ENCODE measurements at places on chromosomes 3 and 15.

DNA sequence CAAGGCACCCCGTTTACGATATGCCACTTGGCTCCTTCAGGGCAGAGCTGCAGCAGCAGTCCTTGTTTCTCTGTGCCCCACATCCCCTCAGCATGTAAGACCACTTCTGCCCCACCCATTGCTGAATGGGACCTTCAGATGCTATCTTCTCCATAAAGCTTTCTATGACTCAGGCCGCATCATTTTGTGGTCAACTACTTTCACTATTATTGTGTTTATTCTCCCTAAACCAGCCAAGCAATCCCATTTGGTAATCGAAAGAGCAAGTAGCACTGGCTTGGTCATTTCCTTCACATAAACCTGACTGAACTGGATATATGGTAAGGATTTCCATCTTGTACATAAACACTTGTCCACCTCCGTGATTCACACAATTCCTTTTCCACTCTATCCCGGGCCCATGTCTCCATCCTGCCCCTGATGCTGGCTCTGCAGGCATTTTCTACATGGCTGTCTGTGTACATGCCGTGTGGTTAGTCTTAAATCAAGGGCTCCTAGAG is 25.7 kb downstream of the LIPC start:
- DNase-seq = no peak

DNA sequence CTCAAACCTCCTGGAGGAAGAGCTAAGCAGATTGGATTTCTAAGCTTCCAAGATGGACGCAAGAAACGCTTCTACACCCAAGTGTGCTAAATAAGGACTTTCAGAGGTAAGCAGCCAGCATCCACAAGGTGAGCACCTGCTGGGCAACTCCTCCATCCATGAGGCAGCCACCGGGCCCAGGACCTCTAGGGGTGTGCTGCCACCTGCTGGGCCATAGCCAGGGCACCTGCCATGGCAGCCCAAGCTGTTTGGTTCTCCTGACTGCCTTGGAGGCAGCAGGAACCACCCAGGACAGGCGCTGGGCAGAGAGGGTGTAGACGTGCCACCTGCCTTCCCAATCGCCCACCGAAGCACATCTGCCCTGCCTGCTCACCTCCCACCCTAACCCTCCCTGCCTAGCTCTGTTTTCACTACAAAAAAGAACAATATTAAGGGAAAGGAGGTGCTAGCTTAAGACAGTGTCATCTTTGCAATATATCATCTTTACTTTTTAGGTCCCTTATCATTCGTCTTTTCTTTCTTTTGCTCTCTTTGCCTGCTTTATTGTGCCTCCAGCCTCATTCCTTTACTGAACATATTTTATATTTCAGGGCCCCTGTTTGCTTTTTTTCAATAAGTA is 12.9 kb downstream of the C15orf62 start:
- peak; percentile 18 for DNase-seq

DNA sequence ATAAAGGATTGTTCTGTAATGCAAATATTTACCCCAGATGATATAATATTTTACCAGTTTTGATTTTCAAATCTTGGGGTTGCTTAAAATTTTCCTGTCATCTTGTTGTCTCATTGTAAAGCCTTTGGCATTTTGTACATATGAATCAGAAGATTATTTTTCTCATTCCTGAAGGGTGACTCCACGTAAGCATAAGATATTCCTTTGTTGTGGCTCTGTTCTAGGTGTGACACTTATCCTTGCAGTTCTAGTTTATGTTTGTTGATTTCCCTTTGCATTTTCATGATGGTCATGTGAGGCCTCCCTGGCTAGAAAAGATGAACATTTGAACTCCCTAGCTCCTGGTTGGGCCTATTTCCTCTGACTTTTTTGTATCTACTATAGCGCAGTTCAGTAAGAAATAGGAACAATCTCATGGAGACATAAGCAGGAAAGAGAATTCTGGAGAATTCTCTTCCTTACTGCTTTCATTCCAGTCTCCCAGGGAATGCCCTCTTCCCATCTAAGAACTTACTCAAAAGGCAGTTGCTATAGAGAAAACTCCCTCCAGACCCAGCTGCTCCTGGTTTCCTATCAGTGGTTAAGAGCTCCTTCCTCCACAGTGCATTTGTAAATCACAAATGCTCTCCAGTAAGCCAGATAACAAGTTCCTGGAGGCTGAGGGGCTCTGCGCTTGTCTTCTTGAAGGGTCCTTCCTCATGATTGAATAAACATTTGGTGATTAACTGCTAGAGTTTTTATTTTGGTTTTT is 124.7 kb downstream of the WNT5A start:
- DNase-seq = no peak

DNA sequence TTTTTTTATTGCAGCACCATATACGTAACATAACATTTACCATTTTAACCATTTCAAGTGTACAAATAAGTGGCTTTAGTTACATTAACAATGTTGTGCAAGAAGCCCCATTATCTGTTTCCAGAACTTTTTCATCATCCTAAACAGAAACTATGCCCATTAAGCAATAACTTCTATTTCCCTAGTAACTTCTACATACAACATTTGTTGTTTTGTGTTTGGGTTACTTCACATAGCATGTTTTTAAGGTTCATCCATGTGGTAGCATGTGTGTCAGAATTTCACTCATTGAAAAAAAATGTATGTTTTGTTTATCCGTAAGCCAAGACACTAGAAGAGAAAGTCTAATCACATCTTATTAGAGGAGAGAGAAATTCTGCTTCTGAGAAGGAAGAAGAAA is 450.5 kb upstream of the PDZRN3 start:
- no peak for DNase-seq

DNA sequence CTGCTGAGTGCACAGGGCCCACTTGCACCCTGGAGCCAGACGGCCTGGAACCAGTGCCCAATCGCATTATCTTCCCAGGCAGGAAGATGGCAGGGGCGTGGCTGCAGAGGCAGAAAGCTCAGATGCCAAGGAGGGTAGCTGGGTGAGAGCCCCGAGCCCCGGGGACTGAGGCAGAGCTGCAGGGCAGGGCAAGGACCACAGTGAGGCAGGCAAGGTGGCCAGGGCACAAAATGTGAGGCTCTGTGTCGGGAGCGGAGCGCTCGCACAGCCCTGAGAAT is 1.6 kb upstream of the CCDC33 start:
- no peak for DNase-seq

GRCh38 chr15:95565016-95565600 is 765.4 kb upstream of the NR2F2 start:
- DNase-seq = no peak

GRCh38 chr3:127490271-127491023 is 100.1 kb downstream of the TPRA1 start:
- DNase-seq = no peak

DNA sequence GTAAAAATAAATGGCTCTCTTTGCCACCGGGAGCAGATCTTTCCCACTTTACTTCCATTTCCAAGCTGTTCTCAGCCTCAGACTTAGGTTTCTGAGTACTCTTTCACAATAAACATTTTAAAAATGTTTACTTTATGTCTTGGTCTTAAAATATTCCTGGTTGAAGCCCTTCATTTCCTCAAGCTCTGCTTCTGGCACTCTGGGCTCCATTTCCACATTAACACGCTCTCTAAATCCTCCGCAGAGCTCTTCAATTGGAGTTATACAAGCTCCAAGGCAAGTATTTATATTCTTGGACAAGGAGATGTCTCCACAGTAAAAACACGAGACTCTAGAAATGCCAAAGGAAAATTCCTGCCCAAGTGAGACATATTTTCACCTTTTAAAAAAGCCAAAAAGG is 169.3 kb downstream of the GREM1 start:
- DNase-seq = no peak

DNA sequence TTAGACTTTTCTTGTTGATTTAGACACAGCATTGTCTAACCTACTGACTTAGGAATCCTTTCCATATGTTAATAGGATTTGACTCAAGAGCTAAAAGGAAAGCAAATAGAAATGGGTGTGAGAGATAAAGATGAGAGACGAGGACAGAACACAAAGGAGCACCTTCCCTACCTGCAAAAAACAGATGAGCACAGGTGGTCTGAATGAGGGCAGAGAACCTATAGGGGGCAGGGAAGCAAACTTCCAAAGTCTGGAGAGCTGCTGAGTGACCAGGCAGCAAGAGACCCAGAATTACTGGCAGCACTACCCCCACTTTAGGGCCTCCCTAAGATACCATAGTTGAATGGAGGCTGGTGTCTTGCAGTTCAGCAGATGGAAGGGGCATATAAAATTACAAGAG is 98.1 kb upstream of the CTNNB1 start:
- no peak for DNase-seq

DNA sequence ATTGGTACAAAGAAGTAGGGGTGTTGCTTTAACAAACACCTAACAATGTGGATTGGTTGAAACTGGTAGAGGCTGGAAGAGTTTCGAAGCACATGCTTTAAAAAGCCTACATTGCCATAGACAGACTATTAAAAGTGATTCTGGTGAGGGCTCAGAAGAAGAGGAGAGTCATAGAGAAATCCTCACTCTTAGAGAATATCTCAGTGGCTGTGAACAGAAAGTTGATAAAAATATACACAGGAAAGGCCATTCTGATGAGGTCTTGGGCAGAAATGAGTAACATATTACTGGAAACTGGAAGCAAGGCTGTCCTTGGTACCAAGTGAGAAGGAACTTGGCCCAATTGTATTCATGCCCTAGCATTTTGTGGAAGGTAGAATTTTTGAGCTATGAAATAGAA is 173.7 kb upstream of the CRBN start:
- DNase-seq = no peak

GRCh38 chr3:121981473-121981872 is 40.6 kb downstream of the ILDR1 start:
- DNase-seq = no peak

GRCh38 chr15:61315471-61315870 is 86.4 kb upstream of the RORA start:
- no peak for DNase-seq

DNA sequence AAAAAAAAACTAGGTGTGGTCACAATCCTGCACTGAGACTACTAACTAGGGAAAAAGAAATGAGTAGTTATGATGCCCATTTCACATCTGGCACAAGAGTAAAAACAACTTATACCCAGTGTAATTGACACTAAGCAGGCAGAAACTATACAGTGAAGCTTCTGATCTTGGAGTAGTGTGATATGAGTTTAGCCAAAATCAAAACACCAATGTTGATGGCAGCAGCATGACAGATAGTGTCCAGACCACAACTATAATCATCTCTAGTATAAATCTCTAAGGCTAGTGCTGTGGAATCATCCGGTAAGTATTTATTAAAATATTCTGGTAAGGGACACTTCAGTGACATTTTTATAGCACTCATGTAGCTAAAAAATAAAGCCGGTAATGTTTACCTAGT is 108.5 kb upstream of the EPHA6 start:
- DNase-seq = no peak

DNA sequence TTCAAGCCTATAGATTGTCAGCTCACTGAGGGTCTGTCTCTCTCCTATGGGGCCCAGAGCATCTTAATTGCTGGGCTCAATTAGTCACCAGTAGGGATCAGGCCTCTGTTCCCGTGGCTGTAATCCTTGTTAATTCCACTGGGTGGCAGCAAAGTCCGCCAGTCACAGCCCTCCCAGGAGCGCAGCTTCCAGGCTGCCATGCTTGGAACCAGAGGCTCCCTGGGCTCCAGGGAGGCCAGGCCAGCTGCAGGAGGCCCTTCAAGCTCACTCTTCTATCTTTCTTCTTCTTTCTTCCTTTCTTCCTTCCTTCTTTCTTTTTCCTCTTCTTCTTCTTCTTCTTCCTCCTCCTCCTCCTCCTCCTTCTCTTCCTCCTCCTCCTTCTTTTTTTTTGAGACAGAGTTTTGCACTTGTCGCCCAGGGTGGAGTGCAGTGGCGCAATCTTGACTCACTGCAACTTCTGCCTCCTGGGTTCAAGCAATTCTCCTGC is 14.4 kb downstream of the RNU5B-1 start:
- peak; percentile 88 for DNase-seq

GRCh38 chr15:57654153-57654852 is 52.2 kb upstream of the POLR2M start:
- DNase-seq = no peak

GRCh38 chr15:56128081-56128480 is 115.6 kb downstream of the RFX7 start:
- DNase-seq = no peak

DNA sequence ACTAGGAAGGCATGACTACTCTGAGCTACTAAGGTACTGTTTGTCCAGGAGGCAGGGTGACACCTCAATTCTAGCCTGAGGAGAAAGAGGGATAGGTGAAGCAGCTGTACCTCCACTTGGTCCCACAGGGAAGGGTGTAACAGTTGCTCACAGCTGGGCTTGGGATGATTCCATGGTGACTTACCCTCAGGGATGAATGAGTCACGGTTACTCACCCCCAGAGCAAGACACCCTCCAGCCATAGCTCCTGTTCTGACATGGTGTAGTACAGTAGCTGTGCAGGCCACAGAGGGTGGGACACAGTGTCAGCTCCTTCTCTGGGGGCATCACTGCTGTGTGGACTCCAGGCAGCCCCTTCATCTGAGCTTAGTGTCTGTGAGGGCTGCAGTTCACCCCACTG is 868.6 kb upstream of the SEMA6D start:
- DNase-seq = no peak

DNA sequence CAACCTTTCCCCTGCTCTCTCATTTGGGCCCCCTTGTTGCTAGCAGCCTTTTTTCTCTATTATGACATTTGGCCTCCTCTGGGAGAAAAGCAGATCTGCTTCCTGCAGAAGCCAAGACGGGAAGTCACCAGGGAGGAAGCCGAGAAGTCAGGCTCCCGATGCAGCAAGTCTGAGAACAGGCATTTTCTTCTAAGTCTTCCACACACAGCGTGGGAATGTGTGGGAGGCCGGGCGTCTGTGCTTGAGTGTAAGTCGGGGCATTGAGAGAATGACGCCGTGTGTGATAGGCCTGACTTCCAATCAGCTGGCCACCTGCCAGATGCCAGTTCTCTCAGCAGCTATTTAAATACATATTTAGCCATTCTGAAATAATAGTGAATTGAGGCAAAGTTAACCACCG is 75.8 kb upstream of the FAM98B start:
- DNase-seq = no peak

DNA sequence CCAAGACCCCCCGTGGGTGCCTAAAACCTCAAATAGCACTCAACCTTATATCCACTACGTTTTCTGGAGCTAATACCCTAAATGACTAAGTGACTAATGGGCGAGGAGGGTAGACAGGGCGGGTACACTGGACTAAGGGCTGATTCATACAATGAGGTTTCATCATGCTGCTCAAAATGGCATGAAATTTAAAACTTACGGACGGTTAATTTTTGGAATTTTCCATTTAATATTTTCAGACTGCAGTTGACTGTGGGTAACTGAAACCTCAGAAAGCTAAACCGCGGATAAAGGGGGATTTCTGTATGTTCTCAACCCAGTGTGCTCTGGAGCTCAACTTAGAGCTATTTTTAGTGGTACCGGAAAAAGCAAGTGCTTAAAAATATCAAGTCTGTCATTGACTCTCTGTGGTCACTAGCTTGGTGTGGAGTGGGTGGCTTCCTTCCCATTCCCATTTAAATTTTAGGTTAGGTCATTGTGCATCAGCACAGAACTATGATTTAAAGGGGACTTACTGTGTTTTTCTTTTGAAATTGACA is 72.9 kb downstream of the LRRC28 start:
- DNase-seq = no peak

DNA sequence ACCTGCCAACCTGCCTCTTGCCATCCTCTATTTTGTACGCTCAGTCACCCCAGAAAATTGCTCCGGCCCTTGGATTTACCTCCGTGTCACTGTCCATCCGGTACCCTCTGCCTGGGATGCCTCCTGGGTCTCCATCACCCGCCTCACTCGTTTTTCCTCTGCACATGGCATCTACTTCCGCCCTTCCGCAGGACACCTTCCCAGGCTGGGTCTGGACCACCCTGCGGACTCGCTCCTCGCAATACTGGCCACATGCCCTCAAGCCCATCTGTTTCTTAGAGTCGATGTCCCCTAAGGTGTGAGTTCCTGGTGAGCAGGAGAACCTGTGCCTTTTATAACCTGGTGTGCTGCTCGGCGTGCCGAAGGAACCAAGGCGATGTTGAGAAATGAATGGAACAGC is 58.5 kb downstream of the APBA2 start:
- no peak for DNase-seq

Measured in caudate nucleus (tissue), 63 donors.